ENCODE measurements at places on chromosomes 16 and 17. TPM values are rescaled to one million over a fixed set of nuclear protein-coding genes. Genes with fewer than 3 reads are reported as not detected.

The TEX19 gene
- total RNA-seq, result 0.45 TPM

The PDK2 gene
- 13.5 TPM for total RNA-seq

The SRCIN1 gene
- 2.2 TPM for total RNA-seq

The SMTNL2 gene
- total RNA-seq, result 1.3 TPM

Measured in A549 treated with GW870086 at 1 μM for 4 hours (cell line).